ENCODE measurements at places on chromosomes 3 and 15.

DNA sequence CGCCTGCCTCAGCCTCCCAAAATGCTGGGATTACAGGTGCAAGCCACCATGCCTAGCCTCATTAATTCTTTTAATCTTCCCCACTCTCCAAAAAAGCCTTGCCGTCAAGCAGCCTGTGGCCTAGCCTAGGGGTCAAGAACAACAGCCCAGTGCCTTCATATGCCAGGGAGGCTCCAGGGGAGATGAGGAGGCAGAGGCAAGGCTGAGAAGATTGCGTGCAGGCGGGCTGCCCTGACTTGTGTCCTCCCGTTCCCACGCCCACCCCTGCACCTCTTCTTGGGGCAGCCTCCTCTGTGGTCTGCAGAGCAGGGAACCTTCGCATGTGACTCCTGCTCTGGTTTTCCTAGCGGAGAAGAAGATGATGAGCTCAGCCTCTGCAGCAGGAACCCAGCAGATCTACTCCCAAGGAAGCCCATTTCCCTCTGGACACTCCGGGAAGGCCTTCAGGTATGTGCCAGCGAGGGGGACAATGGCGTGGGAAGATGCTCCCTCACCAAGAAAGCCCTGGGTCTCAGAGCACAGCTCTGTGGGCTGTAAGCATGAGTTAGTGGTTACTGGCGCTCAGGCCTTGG, 118.5 kb upstream of the ABHD17C start:
- no peak for DNase-seq

- DNase-seq = no peak
Observed at GRCh38 chr15:70299931-70300869, 202.5 kb upstream of the TLE3 start.

DNA sequence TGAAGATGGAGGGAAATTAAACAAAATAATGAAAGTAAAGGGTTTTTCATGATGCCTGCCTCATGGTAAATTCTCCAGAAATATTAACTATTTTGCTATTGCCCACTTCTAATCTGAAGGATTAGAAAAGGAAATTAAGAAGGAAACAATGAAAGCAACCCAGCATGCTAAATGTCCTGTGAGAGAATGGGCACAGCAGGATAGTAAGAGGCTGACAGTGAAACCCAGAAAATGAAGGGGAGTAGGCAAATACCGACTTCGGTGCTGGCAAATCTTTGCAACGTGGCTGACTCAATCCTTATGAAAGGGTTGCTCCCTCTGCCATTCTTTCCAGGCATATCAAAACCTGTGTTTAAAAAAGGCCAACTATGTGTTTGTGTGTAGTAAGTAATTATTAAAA, 147.5 kb upstream of the SYNPR start:
- no peak for DNase-seq

DNA sequence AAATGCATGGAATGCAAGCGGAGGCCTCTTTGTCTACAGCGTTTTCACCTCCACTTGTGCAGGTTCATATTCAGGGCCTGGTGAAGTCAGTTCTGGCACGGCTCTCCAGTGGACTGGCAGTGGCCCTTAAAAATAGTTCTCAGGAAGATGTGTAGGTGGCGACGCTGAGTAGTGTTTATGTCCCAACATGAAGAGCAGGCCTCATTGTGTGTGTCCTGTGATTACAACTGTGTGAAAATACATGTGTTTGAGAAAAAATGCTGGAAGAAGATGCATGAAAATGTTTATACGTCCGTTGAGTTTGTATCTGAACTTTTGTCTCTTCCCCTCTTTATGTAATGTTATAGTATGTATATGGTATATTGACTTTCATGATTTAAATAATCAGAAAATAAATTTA, 7.2 kb downstream of the LIPC start:
- DNase-seq = peak; percentile 73

DNA sequence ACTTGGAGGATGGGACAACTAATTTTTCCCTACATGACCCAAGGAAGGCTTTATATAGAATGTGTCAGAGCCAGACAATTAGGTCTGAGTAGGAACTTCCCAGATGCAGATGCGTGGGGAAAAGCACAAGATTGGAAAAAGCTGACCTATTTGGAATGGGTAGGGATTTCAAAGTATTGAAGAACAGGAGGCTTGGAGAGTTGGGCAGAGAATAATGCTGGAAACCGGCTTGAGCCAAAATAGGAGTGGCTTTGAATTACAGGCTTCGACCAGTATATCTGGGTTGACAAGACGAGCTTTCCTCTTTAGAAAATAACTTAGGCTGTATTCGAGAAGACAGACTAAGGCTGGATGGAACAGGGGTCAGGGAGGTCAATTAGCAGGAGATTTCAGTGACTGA, 181.1 kb downstream of the GBE1 start:
- no peak for DNase-seq

- DNase-seq = no peak
Observed at GRCh38 chr3:126464494-126464893, 11.2 kb downstream of the ZXDC start.

DNA sequence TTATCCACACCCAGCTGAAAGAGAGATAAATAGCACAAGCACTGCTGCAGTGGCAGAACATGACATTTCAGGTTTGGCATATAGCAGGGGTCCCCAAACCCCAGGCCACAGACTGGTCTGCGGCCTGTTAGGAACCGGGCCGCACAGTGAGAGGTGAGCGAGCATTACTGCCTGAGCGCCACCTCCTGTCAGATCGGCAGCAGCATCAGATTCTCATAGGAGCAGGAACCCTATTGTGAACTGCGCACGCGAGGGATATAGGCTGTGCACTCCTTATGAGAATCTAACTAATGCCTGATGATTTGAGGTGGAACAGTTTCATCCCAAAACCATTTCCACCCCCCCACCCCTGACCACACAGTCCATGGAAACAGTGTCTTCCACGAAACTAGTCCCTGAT, 54.6 kb downstream of the CCR4 start:
- no peak for DNase-seq

DNA sequence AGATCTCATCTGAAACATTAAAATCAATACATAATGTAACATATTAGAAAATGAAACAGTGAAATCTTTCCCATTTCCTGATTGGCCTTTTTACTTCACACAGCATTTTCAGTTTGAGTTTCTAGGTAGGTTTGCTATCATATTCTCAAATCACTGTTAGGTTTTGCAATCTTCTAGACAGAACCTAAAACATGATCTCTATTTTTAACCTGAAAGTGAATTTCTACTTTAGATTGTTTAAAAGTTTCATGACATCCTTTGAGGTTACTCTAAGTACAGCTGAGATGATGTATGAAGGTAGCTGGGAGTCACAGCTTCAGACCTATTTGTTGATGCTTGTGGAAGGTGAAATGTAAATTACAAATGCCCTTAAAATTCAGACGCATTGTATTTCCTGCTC, 118.4 kb upstream of the GPR149 start:
- DNase-seq = no peak

GRCh38 chr3:55934771-55935170, 447.7 kb upstream of the WNT5A start:
- no peak for DNase-seq

DNA sequence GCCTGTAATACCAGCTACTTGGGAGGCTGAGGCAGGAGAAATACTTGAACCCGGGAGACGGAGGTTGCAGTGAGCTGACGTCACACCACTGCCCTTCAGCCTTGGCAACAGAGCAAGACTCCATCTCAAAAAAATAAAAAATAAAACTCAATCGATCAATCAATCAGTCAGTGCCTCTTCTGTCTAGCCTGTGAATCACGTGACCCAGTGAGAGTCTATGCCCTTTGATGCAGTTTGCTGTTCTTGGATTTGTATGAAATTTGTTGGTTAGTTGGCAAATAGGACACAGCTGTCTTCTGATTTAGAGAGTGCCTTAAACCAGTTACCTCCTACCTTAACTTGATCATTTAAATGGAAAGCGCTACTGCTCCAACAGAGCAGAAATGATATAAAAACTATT, 3.6 kb upstream of the RBMS3 start:
- no peak for DNase-seq

- DNase-seq = peak; percentile 71
Observed at GRCh38 chr3:149936812-149937230, 33.9 kb downstream of the PFN2 start.

DNA sequence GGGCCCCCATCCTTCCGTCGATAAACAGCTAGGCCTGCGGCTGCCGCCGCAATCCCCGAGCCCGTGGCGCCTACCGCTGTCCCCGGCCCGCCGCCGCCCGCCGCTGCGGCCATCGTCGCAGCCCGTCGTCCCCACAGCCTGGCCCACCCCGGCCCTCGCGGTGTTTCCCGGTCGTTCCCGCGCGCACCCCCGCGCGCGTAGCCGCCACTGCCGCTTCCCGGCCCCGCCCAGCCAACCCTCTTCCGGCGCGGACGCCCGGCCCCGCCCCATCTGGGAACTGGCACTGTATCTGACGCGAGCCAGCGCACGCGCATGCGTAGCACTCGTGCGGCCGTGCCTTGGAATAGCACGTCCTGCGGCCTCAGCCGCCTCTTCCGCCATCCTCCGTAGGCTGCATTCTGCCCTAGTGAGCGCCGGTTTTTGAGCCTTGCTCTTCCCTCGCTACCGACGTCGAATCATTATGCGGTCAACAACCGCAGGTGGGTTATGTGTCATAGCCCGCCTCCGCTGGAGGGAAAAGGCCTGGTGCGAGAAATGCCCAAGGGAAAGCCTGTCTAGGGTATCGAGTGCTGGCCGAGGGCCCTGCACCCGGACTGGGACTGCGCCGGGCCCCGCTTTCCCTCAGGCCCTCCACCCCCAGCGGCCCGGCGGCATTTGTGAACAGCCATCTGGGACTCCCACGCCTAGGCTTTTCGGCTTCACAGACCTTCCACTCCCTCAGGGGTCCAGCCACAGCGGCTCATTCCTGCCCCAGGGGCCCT, at the start of gene SMARCC1:
SMARCC1 (minus strand) TSS at position 209 of the 761 bp plus-strand sequence; CDS start at position 113, 96 bp downstream.
- DNase-seq = peak; percentile 97

DNA sequence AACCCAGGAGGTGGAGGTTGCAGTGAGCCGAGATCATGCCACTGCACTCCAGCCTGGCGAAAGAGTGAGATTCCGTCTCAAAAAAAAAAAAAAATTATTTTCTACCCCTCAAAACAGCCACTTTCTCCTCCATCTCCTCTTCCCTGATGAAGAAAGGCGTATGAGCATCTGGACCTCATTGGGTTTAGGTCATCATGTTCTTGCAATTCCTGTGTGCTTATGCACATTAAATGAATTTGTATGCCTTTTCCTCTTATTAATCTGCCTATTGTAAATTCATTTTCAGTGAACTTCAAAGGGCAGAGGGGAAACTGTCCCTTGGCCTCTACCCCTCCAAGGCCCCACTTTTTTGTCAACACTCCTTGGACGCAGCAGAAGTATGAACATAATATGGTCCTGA, 117.8 kb downstream of the RPLP1 start:
- DNase-seq = no peak

DNA sequence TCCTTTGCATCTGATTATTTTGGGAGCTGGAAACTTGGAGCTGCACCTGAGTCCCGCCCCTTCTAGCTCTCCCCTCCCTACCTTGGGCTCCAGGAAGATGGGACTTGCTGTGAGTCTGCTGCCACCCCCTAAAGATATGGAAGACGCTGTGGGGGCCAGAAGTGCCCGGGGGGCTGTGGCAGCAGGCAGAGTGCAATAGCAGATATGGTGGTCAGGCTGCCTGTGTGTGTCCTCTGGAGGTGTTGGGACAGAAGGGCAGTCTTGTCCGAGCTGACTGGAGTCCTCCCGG, 485 bp downstream of the PAK6 start:
- no peak for DNase-seq

- no peak for DNase-seq
Observed at GRCh38 chr3:165635791-165636683, 201.2 kb downstream of the BCHE start.

GRCh38 chr3:188272481-188273372, 118.8 kb downstream of the LPP start:
- peak; percentile 98 for DNase-seq

- peak; percentile 93 for DNase-seq
Observed at GRCh38 chr3:87333393-87333892, 57.1 kb upstream of the POU1F1 start.

DNA sequence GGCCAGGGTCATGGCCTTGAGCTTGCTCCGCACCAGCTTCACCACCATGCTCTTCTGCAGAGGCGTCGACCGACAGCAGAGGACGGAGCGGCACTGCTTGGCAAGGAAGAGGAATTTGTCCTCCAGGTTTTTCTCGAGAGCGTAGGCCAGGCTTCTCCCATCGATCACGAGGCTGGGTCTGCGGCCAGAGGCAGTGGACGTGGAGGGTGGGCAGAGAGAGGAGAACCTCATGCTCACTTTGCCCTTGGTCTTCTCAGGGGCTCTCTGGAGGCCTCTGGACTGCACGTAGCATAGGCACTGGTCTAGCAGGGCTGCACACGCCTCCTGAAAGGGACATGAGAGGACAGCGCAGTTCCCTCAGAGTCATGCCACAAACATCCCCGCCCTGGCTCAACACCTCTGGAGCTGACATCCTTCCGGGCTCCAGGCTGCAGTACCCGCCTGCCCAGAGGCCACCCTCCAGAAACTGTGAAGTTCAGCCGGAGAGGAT, 168.3 kb downstream of the ATP10A start:
- DNase-seq = no peak

DNA sequence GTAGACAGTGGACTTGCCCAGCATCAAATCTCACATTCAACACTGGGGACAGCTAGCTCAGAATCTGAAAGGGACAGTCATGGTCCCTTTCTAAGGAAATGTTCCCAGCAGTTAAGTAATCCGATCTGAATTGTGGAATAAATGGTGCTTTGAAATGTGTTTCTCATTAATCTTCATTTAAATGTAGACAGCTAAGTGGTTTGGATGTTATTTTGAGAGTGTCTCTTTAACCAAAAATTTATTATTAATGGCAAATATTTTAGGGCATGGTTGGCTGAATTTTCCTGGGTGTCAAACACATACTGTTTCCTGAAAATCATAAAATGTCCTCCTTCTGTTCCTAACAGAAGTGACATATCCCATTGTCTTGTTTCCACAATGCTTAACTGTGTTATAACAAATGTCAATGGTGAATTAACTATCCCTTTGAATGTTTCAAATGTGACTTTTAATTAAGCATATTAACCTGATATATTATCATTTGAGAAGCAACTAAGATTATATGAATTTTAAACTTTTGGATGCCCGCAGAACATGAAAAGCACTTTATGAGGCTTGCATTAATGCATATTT, 210.8 kb downstream of the CHST2 start:
- DNase-seq = no peak

DNA sequence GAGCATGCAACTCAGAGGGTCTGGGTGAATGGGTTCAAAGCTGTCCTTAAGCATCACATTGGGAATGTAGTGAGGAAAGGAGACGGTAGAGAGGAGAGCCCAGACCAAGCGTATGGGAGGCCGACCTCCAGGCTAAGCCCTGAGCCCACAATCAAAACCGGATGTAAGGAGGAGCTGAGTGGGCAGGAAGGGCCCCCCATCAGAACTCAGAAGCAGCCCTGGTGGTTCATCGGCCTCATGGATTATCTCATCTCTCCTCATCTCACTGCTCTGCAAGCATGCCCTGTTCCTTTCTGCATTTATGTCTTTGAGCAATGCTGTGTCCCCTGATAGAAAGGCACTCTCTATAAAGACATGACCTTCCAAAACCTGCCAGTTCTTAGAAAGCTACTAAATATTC, 6.2 kb downstream of the HDC start:
- DNase-seq = no peak

DNA sequence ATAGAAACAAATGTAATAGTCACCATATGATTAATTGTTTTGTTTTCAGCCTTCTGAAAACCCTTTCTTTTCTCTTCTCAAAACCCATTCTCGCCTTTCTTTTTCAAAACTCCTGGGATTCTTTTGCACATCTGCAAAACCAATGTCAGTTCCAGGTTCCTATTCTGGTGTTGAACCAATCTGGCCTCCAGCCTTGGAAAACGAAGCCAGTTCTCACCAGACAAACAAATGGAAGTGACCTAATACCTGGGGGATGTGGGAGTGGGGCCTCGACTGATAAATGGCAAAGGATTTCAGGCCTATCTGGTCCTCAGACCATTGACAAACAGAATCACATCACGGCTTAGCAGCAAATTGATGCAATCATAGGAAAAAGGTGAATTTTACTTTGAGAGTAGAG, 73.0 kb downstream of the COL8A1 start:
- DNase-seq = no peak

Data from EH (cell line).